ENCODE measurements at places on chromosomes 6 and 20.

- no peak for DNase-seq
These were observed 154.7 kb upstream of the PDE10A start for GRCh38 chr6:165817771-165818170.

DNA sequence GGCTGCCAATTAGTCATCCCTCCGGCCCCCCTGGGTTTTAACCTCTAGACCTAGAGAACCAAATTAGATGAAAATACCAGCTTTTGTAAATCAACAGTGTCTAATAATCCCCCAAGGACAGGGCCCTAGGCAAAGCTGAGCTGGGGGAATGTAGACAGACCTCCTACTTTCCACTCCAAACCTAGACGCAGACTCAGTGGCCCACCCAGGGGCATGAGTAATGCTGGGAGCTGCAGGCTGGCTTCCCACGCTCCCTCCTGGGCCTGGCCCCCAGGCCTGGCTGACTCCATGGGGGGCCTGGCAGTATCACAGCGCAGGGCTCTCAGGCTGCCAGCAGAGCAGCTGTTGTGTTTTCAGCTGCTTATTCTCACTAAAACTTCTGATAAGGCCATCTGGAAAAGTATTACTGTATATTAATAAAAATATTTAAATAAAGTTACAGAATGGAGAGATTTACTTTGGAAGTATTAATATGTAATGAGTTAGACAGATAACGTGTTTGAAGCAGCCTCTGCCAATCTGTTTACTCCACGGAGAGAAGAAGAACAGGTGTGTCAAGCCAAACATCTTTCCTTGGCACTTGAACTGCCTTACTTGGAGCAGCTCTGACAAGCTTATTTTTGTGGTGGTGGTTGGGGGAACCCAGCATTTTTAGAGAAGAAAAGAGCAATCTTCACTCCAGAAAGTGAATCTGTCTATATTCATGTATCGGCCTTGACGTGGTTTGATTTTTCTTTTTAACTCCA, 144.0 kb upstream of the AGPAT4 start:
- DNase-seq = no peak

- no peak for DNase-seq
These were observed 58.6 kb downstream of the DAAM2 start for GRCh38 chr6:39850736-39851297.

- DNase-seq = no peak
These were observed 64.3 kb downstream of the ZFP64 start for GRCh38 chr20:52127309-52127708.

GRCh38 chr20:63230800-63231268, 4.9 kb upstream of the BIRC7 start:
- no peak for DNase-seq

GRCh38 chr20:6122873-6123648, at the start of gene FERMT1:
Gene FERMT1, minus strand, starts transcription at chr20:6123030. Its CDS starts 3,476 bp downstream, at chr20:6119554.
- peak; percentile 35 for DNase-seq

DNA sequence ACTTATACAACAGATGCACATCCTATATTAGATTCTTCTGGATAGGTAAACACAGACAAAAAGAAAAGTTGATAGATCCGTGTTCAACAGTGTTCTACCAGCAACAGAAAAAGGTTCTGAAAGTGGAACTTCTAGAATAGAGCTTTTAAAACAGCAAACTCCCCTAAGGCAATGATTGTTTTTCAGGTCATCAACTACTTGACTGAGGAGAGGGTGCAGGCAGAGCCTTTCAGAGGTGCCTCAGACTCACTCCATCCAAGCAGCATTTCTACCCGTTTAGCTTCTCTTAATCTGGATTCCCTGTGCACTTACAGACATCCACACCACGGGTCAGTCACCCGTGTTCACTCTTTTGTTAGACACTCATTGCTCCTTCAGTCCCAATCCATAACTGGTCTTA, 28.9 kb downstream of the FYN start:
- DNase-seq = no peak

GRCh38 chr6:137893726-137894125, 26.7 kb downstream of the TNFAIP3 start:
- no peak for DNase-seq

- no peak for DNase-seq
These were observed 14.4 kb downstream of the JARID2 start for GRCh38 chr6:15260099-15260821.

DNA sequence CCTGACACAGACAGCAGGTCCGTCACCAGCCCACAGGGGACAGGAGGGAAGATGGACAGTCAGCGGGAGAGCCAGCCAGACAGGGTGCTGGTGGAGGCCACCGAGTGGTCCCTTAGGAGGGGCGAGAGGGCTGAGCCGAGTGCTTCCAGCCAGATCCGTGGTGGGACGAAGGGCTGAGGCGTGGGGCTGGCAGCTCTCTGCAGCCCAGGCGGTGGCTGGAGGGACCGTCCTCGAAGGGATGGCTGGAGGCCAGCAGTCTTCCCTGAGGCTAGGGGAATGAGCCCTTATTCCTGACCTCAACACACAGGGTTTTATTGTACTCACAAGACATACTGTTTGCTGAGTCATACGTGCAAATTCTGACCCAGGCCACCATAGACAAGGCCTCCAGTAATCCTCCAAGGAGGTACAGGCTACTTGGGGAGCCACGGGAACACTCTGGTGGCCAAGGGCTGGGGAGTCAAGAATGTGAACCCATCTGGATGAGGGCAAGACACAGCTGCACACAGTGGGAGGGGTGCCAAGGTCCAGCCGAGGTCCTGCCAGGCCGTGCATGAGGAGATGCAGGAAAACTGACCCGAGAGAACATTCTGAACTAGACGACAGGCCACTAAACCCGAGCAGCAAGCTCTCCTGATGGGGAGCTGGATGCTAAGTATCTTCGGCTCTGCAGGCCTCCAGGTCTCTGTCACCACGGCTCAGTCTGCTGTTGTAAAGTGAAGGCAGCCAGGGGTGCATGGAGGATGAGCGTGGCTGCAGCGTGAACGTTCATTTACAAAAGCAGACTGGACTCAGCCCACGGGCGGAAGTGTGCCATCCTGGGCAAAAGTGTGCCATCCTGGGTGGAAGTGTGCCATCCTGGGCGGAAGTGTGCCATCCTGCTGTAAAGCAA, 242.5 kb downstream of the TTLL2 start:
- no peak for DNase-seq

GRCh38 chr6:127083231-127083962, 35.1 kb upstream of the RSPO3 start:
- no peak for DNase-seq

DNA sequence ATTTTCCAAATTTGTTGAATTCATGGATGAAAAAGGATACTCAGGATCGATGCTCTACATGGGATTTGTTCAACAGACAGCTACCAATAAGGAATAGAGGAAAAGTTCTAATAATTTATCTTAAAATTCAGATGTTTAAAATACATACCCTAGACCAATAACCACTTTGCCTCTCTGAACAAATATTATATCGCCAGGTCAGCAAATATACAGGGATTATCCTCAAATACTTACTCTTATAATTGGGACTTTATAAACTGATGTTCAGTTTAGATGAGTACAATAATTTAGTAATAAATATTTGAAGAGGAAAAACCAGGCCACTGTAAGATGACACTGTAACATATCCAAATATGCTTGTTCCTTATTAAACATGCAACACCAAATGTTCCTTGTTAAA, 268.7 kb downstream of the DOK5 start:
- DNase-seq = no peak

DNA sequence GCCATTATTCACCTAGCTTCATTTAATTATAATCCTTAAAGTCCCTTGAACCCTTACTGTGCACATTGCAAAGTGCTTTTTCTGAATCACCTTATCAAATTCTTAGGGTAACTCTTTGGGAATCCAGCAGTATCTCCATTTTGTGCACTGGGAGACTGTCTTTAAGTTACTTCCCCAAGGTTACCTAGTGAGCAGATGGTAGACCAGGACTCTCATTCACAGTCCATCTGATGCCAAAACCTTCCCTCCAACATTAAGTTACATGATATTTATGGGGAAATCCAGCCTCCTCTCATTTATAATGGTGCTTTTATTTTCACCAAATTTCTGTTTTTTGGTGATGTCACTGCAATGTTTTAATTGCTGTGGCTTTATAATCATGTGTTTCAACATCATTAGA, 75.7 kb downstream of the NCOA7 start:
- no peak for DNase-seq

DNA sequence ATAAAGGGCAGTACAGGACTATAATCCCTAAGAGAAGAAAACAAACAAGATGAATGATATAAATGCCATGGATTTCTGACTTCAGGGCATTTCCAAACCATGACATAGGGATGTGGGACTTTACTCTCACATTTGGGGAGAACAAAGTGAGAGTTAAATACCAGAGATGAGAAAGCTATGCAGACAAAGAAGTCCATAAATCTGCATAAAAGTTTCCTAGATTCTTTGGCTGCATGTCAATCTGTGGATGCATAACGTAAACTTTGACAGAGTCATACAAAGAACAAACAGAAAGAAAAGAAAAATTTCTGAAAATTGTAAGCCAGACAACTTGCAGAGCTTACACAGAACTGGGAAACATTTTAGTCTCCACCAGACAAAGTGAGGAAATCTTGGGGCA, 11.7 kb downstream of the EPM2A start:
- no peak for DNase-seq

- DNase-seq = no peak
These were observed 144.5 kb upstream of the DST start for GRCh38 chr6:56787209-56787608.

DNA sequence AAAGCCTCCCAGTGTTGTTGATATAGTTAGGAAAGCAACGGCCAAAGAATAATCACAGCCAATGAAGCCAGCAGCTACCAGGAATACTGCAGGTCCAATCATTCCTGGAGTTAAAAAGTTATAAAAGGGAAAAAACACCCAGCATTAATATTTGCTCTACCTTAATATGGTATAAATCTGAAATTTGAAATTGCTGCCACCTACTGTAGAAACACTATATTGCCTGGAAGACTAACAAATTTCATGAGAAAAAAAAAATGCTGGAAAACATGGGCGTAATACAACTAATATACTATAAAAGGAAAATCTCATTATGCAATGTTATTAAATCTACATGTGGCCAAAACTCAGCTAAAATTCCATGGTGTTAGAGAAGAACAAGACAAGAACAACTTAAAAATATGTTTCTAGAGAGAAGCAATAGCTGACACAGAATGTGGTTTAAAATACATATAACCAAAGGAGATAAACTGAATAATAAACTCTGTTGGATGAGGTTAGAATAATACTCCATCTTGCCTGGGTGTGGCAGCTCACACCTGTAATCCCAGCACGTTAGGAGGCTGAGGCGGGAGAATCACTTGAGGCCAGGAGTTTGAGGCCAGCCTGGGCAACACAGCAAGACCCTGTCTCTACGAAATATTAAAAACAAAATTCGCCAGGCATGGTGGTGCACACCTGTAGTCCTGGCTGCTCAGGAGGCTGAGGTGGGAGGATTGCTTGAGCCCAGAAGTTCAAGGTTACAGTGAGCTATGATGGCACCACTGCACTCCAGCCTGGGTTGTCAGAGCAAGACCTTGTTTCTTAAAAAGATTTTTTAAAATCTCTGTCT, 43.1 kb downstream of the SLC17A5 start:
- no peak for DNase-seq

DNA sequence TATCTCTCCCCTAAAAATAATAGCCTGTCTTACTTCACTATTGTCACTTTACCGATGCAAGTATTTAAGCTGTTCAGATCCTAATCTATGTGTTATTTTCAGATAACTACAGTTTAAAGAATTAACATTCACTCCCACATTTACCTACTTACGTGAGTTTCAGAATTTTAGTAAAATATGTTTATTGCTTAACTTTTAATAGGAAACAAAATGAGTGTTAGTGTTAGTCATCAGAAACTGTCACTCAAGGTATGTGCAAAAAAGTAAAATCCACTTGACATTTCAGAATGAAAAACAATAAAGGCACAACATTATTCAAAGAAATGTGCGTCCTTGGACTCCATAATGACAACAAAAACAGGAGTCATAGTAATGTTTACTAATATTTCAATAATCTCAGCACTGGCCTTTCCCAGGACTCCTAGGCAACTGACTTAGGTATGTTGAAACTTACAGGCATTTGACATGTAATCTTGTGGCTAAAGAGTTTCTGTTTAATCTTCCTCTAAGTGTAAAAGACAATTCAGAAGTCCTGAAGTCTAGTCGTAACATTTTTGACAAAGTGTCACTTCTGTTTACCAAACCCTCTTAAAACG, 4.5 kb downstream of the ATXN1 start:
- DNase-seq = no peak

DNA sequence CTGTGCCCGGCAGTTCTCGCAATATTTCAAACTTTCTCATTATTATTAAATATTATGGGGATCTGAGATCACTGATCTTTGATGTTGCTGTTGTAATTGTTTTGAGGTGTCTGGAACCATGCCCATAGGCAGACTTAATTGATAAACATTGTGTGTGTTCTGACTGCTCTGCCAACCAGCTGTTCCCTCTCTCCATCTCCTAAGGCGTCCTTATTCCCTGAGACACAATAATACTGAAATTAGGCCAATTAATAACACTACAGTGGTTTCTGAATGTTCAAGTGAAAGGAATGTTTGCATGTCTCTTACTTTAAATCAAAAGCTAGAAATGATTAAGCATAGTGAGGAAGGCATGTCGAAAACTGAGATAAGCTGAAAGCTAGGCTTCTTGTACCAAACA, 7.6 kb downstream of the MAPK14 start:
- DNase-seq = no peak

Measured in activated naive CD8-positive, alpha-beta T cell treated with anti-CD3 and anti-CD28 coated beads, Interleukin-2, amount 50 U/mL, for 24 hours (primary cell).